Activated naive CD4-positive, alpha-beta T cell treated with anti-CD3 and anti-CD28 coated beads, Interleukin-2, amount 50 U/mL, for 72 hours (primary cell): ENCODE measurements at places on chromosomes 16 and 17. TPM values are rescaled to one million over a fixed set of nuclear protein-coding genes. Genes with fewer than 3 reads are reported as not detected.

Gene YBX2
- 1.7 TPM for total RNA-seq

Gene STH
- total RNA-seq = not detected

Gene SPNS3
- total RNA-seq = 4.4 TPM

Gene TOP2A
- 283 TPM for total RNA-seq

Gene GSG1L2
- total RNA-seq = not detected

Gene OR3A3
- not detected for total RNA-seq

Gene CDH8
- total RNA-seq = not detected

Gene ABI3
- 35.3 TPM for total RNA-seq

Gene SPG7
- total RNA-seq = 97.7 TPM

Gene ADAP2
- not detected for total RNA-seq

Gene G6PC1
- total RNA-seq = not detected

Gene KRTAP2-2
- not detected for total RNA-seq

Gene TEKT1
- total RNA-seq = not detected

Gene TOX3
- total RNA-seq = not detected

- DNase-seq = no peak
Measured at GRCh38 chr16:72847187-72848027, 200.5 kb downstream of the ZFHX3 start.

- DNase-seq = no peak
Measured at GRCh38 chr16:67713647-67714273, 5.4 kb downstream of the GFOD2 start.

DNA sequence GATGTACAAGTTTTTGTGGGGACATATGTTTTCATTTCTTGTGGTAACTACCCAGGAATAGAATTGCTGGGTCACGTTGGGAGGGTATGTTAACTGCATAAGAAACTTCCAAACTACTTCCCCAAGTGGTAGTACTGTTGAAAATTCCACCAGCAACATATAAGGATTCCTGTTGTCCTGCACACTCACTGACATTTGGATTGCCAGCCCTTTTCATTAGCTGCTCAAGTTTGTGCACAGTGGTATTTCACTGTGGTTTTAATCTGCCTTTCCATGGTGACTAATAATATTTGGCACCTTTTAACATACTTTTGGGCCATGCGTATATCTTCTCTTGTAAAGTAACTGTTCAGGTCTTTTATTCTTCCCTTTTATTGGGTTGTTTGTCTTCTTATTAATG, 103.3 kb downstream of the GNAO1 start:
- no peak for DNase-seq

- peak; percentile 76 for DNase-seq
Measured at GRCh38 chr16:89860747-89861304, 12.6 kb upstream of the TCF25 start.

GRCh38 chr16:8962393-8963009, 1.2 kb downstream of the USP7 start:
- DNase-seq = peak; percentile 40

DNA sequence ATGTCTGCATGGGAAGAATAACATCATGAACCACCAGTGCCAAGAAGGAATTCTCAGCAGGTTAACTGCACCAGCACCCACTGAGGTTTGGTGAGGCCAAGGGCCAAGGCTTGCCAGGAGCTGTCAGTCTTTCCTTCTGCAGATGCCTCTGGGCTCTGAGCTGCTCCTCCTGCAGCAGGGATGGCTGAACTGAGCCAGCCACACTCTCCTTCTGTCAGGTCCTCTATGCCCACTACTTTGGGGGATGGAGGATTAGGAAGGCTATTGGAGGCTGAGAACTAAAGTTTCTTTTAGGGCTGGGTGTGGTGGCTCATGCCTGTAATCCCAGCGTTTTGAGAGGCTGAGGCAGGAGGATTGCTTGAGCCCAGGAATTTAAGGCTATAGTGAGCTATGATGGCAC, 71.6 kb downstream of the PLXDC1 start:
- DNase-seq = no peak

DNA sequence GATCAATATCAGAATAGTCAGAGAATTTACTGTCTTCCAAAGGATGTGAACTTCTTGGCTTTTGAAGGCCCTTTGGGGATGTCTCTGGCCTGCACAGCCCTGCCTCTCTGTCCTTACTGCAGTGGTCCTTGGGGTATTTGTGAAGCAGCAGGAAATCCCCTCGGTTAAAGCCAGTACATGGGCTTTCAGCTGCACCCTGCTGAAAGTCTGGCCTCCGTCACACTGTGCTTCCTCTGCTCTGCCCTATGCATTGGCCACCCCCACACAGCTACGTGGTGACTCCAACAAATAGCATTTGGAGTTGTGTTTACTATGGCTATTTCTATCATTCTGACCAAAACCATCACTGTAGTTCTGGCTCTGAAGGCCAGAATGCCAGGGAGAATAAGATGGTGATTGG, 21.2 kb downstream of the SYCE1L start:
- no peak for DNase-seq

DNA sequence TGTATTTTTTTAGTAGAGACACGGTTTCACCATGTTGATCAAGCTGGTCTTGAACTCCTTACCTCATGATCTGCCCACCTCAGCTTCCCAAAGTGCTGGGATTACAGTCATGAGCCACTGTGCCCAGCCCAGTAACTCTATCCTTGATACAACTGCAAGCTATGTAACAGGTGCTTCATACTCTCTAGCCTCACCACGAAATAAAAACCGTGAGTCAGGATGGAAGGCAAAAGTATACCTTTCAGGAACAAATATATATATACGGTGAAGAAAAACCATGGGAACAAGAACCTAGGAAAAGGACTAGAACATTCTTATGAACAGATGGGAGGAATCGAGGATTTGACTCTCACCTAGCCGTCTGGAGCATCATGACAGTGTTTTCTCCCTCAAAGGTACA, 9.6 kb upstream of the FBF1 start:
- DNase-seq = no peak

- peak; percentile 85 for DNase-seq
Measured at GRCh38 chr17:7686222-7687071, 843 bp downstream of the TP53 start.

- no peak for DNase-seq
Measured at GRCh38 chr17:55198690-55199370, 65.9 kb upstream of the HLF start.

- no peak for DNase-seq
Measured at GRCh38 chr16:11611871-11612664, 25.3 kb upstream of the LITAF start.

DNA sequence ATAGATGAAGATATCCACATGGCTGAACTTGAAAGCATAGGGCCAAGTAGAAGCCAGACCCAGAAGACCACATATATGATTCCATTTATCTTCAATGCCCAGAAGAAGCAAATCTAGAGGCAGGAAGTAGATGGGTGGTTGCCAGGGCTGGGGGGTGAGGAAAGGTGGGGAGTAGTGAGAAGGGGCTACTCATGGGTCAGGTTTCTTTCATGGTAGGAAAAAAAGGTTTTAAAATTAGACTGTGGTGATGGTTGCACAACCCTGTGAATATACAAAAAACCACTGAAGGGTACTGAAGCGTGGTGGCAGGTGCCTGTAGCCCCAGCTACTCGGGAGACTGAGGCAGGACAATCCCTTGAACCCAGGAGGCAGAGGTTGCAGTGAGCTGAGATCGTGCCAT, 5.4 kb downstream of the CD2BP2 start:
- peak; percentile 52 for DNase-seq

DNA sequence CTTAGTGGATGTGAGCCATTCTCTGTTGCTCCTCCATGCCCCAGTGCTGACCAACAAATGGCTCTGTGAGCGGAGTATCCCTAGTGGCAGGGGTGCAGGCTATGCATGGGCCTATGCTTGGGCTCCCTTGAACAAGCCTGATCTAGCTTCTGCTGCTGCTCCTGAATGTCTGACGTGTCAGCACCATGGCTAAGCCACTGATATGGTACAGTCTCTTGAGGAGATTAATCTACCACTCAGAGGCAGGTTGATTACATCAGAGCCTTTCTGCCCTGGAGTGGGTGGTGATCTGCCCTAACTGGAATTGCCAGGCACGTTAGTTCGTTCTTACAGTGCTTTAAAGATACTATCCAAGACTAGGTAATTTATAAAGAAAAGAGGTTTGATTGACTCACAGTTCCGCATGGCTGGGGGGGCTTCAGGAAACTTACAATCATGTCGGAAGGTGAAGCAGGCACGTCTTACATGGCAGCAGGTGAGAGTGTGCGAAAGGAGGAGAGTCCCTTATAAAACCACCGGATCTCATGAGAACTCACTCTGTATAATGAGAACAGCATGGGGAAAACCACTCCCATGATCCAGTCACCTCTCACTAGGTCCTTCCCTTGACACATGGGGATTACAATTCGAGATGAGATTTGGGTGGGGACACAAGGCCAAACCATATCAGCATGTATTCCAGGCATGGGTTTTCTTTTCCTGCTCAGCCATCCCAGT, 41.5 kb upstream of the B4GALNT2 start:
- DNase-seq = no peak

GRCh38 chr17:60169921-60170817, 20.4 kb downstream of the CA4 start:
- peak; percentile 21 for DNase-seq

DNA sequence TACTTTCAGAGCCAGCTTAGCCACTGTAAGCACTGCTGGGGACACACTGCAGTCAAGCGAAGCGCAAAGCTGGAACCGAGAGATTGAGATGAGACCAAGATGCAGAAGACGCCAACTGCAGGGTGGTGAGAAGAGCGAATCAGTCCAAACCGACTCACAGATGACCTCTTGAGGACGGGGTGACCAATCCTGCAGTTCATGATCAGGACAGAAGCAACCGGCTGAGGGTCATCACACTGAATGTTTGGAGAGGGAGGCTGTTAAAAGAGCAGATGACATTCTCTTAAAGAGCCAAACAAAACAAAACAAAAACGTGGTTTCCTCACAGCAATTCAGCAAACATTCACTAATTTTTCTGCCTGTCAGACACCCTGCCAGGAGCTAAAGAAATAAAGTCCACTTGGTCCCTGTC, 8.5 kb downstream of the HASPIN start:
- DNase-seq = no peak

- DNase-seq = no peak
Measured at GRCh38 chr17:80716986-80717719, 172.5 kb downstream of the RPTOR start.

- DNase-seq = no peak
Measured at GRCh38 chr17:19728084-19728495, 11.7 kb upstream of the SLC47A2 start.

DNA sequence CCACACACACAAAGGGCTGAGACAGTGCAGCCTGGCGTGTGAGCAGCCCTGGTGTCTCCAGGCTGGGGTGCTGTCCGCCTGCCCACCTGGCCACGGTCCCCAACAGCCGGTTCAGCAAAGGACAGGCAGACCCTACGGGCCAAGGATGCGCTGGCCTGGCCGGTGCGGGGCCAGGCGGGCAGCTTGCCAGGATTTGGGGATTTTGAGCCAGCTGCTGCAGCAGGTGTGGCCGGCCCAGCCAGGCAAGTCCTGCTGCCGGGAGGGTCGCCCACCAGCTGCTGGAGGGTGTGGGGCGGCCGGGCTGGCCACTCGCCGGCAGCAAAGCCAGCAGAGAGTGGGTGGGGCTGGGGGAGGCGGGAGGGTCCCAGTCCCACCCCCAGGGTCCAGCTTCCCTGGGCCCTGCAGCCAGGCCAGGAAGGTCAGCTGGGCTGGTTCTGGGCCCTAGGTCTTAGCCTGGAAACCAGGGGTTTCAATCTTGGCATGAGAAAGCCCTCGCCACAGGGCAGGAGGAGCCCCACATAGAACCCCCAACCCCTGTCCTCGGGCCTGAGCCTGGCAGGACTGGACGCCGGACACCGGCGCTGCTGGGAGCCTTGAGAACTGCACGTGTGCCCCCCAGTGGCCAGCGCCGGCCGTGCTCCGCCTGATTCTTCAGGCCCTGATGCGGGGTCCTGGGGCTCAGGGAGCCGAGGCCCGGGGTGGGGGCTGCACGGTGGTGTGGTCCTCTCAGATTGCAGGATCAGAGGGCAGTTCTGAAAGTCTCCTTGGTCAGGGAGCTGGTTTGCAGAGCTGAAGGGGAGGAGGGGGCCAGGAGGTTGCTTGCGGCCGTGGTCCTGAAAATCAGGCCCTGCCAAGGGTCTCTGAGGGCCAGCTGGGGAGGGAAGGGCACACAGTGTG, 17.6 kb upstream of the SSTR5 start:
- peak; percentile 55 for DNase-seq

- DNase-seq = peak; percentile 32
Measured at GRCh38 chr17:57045868-57046704, 39.0 kb upstream of the AKAP1 start.

DNA sequence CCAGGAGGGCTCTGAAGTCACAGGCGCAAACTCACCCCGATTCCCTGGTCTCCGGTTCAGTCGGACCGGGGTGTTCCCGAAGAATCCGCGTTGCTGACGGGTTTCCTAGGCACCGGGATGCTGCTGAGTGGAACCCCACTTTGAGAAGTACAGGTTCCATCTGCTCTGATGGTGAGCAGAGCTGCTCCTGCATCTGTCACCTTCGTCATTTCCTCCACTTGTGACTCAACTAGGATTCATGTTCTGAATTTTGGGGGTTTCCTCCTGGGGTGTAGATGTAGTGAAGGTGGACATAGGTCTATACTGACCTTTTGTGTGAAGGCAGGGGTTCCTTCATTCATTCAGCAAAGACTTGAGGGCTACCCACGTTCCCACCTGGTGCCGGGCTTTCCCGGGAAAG, 25.0 kb downstream of the LGALS3BP start:
- DNase-seq = no peak

DNA sequence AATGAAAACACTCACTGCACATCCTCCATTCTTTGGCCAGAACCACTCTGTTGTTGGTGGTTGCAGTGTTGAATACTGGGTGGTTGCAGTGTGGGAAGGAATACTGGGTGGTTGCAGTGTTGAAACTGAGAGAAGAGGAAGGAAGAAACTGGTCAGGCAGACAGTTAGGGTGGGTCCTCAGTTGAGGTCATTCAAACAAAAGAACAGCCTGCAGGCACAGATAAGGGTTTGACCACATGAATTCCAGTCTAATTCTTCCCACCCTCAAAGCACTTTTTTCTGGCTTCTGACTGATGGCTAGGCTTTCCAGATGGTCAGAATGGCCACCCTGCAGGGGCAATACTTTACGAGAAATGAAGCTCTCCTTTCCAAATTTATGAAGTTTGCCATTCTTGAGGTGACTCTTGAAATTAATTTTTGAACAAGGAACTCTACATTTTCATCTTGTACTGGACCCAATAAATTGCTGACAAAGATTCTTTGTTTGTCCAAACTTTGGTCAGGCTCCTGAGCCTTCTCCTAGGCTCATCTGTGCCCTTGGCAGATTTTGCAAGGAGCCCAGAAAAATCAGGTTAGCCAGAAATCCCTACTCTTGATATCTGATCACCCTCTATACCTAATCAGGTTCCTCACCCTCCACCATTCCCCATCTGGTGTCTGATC, 596.6 kb upstream of the CDH5 start:
- no peak for DNase-seq
